ENCODE measurements at places on chromosomes 2 and 18.

GRCh38 chr2:160076241-160076640 lies 13.8 kb upstream of the PLA2R1 start:
- no peak for DNase-seq

- DNase-seq: no peak
Measured at GRCh38 chr2:173049831-173050230, 25.8 kb upstream of the MAP3K20 start.

DNA sequence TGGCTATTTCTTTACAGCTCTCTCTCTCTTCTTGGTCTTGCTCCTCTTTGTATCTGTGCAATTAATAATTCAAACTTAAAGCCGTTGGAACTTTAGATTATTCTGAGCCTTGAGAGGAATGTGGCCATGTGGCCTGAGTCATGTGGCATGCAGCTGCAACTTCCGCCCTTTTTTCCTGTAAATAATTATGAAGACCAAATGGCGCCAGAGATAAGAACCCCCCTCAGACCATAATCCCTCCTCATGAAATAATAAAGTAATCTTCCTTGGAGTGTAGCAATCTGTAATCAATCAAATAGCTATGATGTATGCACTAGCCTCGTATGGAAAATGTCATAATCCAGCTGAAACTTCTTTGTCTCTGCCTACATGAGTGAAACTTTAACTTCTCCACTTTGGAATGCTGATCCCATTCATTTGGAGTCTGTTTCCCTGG lies 13.5 kb upstream of the TWSG1 start:
- DNase-seq: peak; percentile 99

GRCh38 chr2:72145658-72146329 lies 1.9 kb downstream of the CYP26B1 start:
- DNase-seq: no peak

GRCh38 chr2:7962161-7962560 lies 719.7 kb upstream of the ID2 start:
- no peak for DNase-seq

- DNase-seq: no peak
Measured at GRCh38 chr2:239385096-239386000, 15.5 kb downstream of the HDAC4 start.

DNA sequence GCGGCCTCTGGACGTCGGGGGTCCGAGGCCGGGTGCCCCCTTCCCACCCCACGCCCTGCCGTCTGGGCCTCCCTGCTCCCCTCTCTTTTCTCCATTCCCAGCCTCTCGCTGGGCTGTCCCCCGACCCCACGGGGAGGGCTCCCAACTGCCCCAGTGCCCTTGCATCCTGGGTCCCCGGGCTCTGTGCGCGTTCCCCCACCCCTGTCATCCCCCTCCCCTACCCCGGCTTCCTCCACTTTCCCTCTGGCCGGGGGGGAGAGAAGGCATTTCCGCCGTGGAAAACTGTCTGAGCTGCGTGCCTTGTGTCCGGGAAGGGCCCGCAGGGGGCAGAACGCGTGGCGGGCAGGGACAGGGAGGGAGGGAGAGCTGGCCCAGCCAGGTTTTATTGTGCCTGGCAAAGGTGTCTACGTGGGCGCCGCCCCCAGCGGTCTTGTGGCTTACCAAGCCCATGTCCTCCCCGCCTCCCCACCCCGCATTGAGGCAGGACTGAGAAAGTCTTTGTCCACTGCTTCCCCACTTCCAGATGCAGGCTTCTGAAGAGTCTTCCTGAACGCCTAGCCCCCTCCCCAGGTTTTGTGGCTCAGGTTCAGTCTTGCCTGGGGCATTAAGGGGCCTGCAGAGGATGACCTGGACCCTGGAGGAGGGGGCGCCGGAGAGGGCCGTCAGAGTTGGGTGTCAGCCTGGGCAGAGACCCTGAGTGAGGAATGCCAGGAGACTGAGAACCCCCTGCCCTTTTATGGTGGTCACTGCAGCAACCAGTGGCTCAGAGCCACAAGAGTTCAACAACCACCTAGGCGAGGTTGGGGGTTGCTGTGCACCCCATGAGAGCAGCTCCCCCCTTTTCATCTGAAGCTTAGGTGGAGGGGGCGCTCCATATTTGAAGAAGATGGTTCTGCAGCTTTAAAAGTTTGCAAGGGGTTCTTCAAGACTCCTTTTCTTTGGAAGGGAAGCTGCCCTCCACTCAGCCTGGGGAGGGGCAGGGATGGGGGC lies 1.3 kb downstream of the ITM2C start:
- peak; percentile 30 for DNase-seq

GRCh38 chr2:111535404-111535803 lies 348.6 kb downstream of the ANAPC1 start:
- no peak for DNase-seq

DNA sequence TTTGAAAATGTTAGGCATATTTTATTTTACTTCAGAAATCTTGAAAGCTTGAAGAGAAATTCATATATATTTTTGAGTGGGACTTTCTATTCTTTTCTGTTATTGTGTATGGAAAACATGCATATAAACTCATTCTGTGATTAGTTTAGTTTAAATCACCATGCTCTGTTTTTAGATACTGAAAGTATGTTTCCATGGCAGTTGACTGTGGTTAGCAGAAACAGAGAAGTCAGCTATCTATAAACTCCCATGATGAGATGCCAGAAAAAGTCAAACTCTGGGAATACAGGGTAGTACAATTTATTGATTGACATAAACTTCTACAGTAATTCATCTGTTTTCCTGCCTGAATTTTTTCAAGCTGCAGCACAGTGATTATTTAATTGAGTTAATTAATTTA lies 905.3 kb upstream of the VRK2 start:
- DNase-seq: no peak

DNA sequence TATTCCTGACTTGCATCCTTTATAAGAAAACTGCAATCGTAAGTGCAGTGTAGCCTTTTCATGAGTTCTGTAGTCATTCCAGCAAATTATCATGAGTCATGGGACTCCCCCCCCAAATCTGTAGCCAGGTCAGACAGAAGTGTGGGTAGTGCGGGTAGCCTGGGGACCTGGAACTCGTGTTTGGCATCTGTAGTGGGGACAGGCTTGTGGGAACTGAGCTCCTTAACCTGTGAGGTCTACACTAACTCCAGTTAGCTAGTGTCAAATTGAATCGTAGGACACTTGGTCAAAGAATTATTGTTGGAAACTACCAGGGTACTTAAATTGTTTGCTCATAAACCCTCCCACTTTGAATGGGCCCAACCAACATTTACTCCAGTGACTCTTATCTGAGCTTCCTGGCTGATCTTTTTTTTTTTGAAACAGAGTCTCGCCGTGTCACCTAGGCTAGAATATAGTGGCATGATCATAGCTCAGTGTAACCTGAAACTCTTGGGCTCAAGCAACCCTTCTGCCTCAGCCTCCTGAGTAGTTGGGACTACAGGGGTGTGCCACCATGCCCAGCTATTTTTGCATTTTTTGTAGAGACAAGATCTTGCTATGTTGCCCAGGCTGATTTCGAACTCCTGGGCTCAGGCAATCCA lies 12.4 kb downstream of the PFN4 start:
- DNase-seq: no peak

DNA sequence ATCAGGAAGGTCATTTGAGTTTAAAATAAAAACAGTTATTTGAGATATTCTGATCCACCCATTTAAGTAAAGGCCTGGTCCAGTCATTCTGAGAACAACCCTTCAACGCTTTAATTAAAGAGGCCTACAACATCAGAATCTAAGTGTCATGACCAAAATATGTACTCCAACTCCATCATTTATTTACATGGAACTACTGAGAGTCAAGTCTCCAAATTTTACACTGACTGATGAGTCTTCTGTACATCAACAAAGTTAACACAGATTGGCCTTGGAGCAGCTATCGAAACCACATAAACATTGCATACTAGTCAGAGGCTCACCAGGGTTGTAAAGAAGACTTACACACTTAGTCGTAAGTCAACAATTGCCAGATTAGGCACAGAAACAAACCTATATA lies 37.1 kb downstream of the PIEZO2 start:
- DNase-seq: no peak

GRCh38 chr2:101794141-101794540 lies 96.6 kb downstream of the MAP4K4 start:
- no peak for DNase-seq

- no peak for DNase-seq
Measured at GRCh38 chr18:70387027-70387426, 98.2 kb downstream of the SOCS6 start.

DNA sequence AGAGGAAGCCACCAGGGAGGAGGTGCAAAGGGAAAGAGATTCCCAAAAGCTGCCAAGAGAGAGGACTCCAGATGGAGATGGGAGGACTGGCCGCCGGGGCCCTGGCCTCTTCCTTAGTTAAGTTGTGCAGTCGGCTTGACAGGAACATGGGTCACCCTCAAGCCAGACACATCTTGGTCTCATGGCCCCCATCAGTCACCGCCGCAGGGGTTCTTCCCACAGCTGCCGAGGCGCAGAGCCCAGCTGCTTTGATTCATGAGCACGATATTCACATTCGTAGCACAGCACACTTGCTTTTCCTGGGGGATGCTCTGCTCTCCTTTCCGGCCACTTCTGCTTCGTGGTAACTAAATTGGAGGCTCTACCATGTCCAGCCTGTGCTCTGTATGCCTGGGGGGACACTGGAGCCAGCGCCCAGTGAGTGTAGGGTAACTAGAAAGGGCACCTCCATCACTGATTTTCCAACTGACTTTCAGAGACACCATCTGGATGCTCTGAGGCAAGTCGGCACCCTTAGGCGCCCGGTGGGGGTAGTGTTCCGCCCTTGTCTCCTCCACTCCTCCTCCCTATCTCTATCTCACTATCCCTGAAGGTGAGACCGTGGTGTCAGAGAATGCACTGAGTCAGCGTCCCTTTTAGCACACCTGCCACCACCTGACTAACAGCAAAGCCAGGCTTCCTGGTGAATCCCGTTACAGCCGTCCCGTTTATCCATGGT lies 13.3 kb downstream of the TWIST2 start:
- DNase-seq: no peak

GRCh38 chr2:152114366-152114765 lies 15.5 kb upstream of the CACNB4 start:
- DNase-seq: no peak

DNA sequence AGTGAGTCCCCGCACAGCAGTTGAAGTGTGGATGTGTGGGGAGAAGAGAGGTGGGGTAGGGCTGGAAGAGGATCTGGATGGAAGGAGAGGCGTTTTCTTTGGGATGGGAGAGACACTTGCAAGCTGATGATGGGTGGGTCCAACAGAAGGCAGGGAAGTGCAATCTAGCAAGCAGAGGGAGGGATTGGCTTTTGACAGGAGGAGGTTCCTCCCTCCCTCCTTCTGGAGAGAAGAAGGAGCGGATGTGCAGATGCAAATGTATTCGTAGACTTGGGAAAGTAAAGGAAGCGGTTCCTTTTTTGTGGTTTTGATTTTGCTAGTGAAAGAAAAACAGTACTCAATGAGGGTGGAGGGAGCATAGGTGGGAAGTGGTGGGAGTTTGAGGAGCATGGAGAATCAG lies 48.9 kb downstream of the LAMA3 start:
- DNase-seq: no peak

GRCh38 chr2:19881221-19881907 lies 20.4 kb downstream of the TTC32 start:
- no peak for DNase-seq

GRCh38 chr2:98123286-98123685 lies 36.3 kb downstream of the VWA3B start:
- DNase-seq: peak; percentile 24

GRCh38 chr2:151297882-151298281 lies 8.4 kb upstream of the NMI start:
- DNase-seq: peak; percentile 70
